ENCODE measurements at places on chromosomes 3 and 15.

GRCh38 chr3:72035606-72036005 lies 250.7 kb upstream of the PROK2 start:
- DNase-seq: no peak

DNA sequence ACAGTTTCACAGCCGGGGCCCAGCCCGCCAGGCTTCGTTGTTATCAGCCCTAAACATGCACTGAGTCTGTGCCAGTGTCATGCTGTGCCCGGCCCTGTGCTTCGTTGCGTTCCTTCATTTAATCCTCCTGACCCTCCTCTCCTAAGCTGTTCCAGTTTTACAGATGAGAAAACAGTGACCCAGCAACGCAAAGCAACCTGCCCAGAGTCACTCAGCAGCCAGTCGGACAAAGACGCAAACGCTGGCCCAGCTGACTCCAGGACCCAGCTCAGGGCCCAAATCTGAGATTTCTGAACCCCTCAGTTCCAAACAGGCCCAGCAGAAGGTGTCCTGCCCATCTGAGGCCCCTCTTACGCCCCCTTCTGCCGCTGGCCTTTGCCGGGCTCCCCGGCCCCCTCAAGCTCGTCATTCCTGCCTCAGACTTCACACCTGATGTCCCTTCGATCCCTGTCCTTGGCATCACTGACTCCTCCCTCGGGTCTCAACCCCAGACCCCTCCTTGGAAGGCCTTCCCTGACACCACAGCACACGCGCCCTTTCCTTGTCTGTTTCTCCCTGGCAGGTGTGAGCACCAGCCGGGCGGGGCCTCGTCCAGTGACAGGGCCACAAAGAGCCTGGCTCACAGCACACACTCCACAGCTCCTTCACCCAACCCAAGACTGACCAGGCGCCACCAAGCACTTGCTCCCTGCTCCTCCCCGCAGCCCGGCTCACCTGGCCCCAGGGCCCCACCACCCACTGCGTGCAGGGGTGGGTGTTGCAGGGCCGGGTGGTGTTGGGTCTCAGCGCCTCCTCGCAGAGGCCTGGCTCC lies 48.1 kb downstream of the ADAMTS7 start:
- DNase-seq: no peak

DNA sequence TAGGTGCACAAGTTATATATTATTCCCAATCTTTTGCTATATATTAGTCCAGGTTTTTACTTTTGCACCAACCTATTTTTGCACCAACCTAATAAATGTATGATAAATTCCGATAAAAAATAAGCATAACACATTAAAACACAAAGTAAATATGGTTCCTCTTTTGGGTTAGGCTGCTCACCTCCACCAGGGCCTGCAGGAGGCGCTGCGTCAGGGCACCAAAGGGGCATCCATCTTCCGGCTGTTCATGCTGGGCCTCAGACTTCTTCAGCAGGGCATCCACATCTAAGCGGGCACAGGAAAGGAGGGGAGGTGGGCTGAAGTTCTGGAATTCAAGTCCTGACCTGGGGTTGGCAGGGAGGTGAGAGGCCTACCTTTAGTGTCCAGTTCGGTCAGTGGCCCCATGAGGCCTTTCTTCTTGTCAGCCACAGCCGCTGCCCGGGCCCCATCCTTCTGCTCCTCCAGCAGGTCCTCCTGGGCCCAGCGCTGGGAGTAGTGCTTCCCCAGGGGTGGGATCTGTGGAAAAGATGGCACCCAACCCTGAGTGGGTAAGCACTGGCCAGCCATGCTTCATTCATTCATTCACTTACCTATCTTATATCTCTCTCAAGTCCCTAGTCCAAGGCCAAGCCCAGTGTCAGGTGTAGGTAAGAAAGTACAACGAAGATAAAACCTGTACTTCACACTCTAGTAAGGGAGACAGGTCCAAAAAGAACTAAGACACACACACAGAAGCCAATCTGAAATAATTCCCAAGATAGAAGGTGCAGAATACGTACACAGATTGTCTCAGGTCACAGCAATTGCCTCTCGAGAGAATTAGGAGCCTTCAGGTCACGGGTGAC lies 5.2 kb downstream of the TADA3 start:
- no peak for DNase-seq

GRCh38 chr3:42447481-42447880 lies 37.1 kb upstream of the LYZL4 start:
- no peak for DNase-seq

- DNase-seq: peak; percentile 80
These were observed 6.5 kb upstream of the CILP start for GRCh38 chr15:65217526-65218482.

DNA sequence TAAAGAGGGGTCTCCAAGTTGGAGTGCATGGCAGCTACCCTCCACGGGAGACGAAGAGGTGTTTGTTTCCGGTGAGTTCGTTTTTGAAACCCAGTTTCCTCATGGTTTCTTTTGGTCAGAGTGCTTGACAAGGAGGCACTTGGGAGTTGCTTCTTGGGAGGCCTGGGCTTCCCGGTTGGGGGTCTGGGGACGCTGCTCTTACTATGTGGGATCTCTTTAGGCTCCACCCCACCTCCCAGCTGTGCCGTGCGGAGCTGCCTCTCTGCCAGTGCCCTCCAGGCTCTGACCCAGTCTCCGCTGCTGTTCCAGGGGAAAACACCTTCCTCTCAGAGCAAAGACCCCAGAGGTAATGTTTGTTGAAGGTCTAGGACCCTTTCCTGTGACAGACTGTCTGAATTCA lies 29.6 kb downstream of the KIF7 start:
- DNase-seq: no peak

GRCh38 chr15:62832231-62832630 lies 210.3 kb upstream of the TPM1 start:
- DNase-seq: no peak

DNA sequence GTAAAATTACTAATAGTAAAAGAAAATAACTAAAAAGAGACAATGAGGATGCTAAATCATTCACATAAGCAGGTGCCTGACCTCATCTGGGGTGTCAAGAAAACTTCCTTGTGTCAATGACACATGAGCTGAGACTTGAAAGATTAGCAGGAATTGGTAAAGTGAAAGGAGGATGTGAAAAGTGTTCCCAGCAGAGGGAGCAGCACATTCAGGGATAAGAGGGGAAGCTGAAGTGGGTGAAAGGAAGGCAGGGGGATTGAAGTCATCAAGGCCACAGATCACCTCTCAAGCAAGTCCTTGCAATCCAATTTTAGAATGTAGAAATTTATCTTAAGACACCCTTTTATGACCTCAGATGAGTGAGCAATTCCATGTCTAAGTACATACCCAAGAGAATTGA lies 60.2 kb upstream of the ACP3 start:
- DNase-seq: peak; percentile 6

- DNase-seq: no peak
These were observed 2.5 kb downstream of the MOBP start for GRCh38 chr3:39469945-39470344.

DNA sequence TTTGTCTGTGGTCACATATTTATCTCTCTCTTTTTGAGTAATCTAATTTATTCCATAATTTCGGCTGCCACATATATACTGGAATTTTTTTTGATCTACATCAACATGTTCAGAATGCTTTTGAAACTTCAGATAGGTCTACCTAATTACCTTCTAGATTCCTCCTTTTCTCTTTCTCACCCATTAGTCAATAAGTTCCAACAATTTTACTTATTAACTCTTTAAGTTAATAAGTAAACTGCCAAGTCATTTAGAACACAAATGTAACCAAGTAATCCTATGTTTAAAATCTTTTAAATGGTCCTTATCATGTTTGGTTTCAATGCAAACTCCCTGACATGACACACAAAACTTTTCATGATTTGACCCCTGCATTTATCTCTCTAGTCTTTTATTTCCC lies 410.5 kb downstream of the UNC13C start:
- DNase-seq: no peak

DNA sequence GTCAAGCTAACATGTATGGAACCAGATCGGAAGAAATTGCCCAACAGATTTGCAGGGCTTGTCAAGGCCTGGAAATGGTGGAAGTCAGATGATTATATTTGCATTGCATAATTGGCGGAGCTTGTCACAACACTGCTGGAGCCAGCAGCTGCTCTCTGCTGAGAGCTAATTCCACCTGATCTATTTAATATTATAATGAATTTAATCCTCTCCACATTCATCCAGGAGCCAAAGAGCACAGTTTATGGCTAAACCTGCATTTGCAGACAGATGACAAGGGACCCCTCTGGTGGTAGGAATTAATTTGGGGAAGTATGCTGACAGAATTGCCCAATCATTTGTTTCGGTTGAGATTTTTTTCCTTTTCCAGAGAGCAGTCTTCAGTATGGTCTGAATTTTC lies 730.2 kb downstream of the TUSC7 start:
- DNase-seq: no peak

GRCh38 chr3:135056084-135056730 lies 261.1 kb downstream of the EPHB1 start:
- DNase-seq: no peak

DNA sequence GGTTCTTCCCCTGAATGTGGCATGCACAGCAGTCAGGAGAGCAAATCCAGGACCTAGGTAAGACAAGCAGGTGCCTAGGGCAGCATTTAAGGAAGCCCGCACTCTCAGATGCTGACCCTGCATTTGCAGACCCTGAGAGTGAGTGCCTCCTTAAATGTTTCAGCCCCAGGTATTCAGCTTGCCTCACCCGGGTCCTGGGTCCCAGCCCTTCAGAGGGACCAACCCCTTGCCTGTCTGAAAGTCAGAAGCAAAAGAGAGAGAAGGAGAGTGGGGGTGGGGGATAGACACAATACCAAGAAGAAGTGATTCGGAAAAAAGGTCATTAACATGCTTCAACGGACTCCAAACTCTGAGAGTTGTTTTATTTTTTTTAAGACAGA lies 75.0 kb downstream of the MEGF11 start:
- no peak for DNase-seq

DNA sequence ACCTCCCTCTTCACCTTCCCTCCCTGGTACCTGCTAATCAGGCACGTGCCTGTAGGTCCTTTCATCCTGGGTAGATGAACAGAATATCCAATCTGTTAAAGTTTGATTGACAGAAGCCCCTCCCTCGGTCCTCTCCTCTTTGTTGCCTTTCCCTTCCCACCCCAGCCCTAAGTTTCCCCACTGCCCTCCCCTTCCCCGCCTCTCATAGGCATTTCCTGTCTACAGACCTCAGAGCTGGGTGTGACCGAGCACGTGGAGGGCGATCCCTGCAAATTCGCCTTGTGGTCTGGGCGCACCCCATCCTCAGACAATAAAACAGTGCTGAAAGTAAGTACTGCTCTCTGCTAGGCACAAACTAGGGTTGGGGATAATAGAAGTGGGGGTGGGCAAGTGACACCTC lies 239.2 kb upstream of the UMPS start:
- DNase-seq: no peak

DNA sequence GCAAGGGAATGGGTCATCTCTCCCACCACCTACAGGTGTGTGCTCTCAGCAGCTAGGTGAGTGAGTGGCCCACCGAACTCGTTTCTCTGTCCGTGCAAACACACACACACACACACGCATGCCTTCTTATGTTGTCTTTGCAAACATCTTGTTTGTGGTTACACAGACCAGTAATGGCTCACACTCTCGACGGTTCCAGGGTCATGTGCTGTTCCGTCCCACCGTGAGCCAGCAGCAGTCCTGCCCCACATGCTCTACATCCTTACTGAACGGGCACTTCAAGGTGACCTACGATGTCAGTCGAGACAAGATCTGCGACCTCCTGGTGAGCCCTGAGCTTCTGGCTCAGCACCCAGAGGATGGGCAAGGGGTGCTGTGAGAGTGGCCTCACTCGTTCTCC lies 4.3 kb downstream of the ITIH1 start:
- no peak for DNase-seq

DNA sequence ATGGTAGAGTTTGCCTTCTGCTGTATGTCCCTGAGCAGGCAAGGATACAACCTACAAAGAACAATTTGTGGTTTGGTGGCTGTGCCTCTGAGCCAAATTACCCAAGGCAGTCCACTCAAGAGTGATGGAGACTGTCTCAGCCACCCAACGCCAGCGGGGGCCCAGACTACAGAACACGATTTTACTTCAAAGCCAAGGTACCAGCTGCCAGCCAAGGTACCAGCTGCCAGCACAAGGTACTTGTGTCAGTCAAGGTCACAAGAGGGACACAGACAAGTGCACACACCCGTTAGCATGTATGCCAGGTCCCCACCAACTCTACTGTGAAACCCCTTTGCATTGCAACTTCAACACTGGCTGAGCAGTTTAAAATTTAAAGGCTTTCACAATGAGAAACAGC lies 23.5 kb downstream of the COLQ start:
- DNase-seq: no peak

DNA sequence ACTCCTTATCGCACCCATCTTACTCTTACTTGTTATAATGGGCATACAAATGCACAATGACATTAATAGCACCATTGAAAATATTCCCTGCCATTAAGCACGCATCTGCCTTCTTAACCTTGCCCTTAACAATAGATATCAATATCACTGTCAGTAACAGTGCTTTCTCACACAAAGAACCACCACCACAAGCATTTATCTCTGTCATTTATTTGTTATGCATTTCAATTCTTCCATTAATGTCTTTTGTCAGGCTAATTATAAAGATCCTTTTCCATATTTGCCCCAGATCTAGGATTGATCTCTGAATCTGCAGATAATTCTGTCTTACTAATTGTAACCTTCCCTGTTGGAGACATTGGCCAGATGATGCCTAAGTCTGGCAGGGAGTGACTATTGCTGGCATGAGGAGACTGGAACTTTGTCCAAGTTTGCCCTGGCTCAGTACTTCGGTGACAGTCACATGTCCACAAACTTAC lies 419.6 kb upstream of the TGFBR2 start:
- DNase-seq: no peak

GRCh38 chr3:121232309-121233225 lies 313.2 kb downstream of the POLQ start:
- no peak for DNase-seq

DNA sequence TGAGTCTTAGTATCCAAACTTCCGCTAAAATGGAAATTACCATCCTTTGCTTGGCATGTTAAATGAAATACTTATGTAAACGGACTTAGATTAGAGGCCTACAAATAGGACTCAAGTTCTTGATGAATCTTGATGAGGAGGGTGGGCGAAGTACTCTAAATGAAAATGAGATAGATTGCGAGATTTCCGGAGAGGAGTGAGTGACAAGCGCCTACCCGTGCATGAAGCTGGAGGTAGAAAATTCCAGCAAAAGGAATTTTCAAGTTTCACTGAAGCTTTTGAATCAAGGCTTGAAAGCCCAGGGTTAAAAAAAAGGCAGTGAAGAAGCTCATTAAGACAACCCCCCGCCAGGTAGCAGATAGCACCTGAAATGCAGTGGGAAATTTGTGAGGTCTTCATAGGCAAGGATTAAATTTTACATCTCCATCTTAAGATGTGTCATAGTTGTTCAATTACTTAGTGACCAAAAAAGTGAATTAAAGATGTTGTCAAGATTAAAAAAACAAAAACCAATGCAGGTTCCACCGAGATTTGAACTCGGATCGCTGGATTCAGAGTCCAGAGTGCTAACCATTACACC lies 655 bp upstream of the RAB11A start:
- DNase-seq: no peak

All from Jurkat, Clone E6-1 (cell line).